ENCODE measurements at places on chromosomes 5 and 9.

DNA sequence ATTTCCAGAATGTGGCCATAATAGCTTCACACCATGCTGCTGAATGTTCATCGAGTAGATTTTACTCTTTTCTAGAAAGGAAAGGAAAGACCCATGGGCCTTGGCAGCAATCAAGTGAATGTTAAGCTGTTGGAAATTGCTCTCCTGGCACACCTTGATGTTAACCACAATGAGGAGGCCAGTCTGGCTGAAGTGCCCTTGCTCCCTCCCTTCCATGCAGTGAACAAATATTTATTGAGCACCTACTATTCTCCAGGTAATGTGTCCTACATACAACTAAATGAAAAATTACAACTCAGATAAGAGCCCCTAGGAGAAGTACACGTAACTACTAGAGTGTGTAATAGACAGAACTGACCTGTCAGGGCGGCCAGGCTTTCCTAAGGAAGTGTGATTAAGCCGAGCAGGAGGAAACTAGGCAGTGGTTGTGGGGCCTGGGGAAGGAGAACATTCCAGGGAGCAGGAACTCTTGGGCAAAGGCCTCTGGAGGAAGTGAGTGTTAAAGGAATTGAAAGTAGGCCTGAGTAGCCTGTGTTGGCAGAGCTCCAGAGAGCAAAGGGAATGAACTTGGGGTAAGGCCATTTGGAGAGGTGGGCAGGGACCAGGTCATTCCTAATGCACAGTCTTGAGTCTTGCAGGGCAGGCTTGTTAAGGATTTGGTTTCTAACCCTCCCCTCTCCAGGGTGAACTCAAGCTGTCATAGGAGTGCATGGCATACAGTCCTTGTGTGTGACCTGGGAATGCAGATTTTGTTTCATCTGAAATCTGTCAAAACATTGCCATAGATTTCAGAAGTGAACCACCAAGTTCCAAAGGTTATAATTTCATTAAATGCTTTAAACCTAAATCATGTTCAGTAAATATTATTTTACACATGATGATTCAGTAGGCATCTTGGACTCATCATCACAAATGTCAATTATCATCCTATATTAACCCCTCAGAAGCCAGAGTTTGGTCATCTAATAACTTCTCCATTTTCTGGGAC lies 9.0 kb upstream of the ZSWIM6 start:
- peak; percentile 57 for DNase-seq

DNA sequence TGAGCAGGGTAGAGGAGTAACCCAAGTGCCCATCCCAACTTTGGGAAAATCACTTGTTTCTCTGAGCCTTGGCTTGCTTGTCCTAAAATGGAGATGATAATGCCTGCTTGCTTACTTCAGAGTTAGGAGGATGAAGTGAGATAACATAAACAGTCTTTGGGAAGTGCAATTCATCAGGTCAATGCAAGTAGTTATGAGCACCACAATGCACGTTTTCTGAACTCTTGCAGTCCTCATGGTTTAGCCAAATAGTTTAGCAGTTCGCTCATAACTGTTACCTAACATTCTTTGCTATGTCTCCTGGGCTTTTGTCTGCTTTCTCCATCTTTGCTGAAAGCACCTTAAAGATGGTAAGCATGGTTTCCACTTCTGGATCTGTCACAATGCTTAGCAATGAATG lies 270.0 kb downstream of the ADAMTSL1 start:
- no peak for DNase-seq

DNA sequence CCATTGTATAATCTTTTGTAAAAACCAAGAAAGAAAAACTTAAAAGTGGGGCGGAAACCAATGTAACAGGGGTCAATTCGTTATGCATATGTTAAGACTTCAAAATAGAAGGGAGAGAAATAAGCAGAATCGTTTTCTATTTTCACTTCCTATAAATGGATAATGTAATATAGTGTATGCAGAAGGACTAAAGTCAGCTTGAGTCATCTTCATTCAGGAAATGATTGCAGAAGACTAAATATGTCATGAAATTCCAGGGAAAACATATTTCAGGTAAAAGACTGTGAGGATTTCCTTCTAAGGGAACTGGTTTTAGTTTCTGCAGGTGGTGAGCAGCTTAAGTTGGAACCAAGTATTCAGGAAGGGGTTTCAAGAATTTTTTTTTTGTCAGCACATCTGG lies 753.3 kb downstream of the IRX1 start:
- no peak for DNase-seq

DNA sequence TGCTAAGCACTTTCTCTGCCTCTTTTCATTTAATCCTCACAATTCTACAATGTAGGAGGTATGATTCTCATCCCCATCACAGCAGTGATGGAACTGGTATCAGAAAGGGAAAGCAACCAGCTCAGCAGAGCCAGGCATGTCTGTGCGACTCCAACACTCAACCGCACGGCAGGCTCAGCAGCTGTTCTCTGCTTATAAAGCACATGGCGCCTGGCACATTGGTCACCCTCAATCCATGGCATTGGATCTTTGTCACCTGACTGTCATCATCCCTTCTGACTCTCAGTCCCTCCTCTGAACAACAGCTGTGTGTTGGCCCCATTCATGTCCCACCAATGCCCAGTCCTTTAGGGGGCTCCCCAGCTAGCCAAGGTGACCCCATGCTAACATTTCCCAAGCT lies 45.1 kb upstream of the HAND1 start:
- DNase-seq: no peak

GRCh38 chr5:90284375-90284774 lies 125.2 kb downstream of the CETN3 start:
- DNase-seq: no peak

DNA sequence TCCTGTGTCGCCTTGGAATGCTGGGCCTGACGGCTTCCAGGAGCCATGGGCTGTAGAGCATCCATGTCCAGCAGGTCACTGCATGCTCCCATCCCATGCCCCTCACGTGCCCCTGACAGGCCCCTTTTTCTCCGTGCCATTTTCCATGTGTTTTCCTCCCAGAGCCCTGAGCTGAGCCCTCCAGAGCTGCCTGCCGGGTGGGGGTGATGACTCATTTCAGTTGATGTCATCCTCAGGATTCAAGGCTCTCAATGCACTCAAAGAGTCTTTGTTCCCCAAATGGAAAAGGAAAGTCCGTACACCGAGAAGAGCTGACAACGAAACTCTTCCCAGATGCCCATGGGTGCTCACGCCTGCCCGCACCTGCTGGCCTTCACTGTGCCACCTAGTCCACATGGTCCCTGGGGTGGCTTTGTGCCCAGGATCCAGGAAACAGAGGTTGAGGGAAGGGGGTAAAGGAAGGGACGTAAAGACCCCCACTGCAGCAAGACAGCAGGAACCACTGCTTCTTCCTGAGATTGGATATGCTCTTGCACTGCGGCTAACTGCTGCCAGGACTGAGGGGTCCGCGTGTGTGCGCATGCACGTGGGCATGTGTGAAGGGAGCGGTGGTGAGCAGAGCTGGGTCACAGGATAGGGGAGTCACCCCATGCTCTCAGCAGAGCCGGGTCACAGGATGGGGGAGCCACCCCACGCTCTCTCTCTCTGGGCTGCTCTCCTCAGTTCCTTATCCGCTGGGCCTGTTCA lies 27.6 kb downstream of the COL15A1 start:
- peak; percentile 91 for DNase-seq

DNA sequence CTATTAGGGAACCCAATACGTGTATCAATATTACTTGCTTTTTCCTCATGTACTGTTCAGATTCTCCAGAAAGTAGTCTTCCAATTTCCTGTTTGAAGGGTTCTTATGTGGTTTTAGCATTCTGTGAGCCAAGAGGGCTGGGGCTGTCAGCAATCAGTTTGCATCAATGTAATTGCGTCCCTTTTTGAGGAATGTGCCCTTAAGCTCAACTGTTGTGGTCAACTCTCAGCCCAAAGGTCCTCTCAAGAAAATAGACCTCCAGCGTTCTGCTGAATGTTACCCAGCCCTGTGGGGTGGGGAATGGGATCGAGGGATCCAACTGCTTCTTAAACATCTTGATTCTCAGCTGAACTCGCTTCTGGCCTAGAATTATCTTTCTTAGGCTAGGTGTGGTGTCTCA lies 43.8 kb upstream of the CDK20 start:
- DNase-seq: peak; percentile 16

DNA sequence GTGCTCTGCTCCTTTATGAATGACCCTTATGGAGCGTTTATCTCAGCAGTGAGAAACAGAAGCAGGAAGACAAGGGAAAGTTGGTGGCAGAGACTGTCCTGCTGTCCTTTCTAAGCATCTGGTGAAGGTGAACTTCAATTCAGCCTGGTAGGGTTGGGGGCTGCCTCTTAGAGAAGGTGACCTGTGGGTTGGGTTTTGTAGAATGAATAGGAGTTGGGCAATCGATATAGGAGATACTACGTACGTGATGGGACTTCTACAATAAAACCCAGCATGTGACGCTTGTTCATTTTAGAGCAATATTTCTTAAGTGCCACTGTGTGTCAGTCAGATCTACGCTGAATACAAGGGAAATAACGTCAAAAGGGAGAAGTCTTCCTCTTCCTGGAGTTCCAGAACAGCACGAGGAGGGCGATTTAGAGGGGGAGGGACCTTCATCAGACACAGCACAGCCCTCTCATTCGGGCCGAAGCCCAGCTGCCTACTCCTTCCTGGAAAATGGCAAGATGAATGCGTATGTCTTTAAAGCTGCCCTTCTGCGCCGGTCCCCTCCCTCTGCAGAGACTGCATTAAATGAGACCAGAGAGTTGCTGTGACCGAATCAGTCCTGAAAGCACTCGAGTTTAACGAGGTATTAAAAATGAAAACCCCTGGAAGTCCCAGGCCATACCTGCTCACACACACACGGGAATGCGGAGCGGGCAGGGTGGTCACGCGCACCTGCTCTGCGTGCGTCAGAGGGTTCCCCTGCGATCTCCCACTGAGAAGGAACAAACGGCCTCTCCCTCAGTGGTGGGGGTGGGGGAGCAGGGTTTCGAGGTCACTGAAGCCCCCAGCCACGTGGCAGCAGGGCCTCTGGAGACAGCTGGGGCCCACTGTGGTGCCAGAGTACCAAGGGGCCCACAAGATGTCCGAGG lies 85.3 kb upstream of the SARDH start:
- no peak for DNase-seq

DNA sequence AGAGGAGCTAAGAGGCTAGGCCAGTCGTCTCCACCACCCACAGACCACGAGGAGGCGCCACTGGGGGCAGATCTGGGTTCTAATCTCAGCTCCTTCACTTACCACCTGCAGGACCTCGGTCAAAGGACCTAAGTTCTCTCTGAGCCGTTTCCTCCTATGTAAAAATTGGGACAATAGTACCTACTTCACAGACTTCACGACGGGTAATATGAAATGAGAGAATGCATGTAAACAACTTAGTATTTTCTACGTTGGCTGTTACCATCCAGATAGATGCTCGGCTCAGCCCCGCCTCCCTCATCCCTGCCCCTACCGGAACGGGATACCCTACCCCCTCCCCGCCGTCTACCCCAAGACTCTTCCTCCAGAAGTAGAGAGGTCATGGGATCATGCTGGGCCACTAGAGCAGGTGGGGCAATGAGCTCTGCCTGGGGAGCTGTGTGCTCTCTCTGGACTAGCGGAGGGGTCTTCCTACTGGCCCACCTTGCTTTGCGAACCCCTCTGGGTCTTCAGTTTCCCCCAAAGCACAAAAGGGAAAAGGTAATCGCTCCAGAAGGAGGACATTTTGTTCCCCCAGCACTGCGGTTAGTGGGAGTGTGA lies 541 bp downstream of the GNPDA1 start:
- DNase-seq: peak; percentile 25

- no peak for DNase-seq
These were observed 14.6 kb upstream of the RNF183 start for GRCh38 chr9:113317777-113318176.

DNA sequence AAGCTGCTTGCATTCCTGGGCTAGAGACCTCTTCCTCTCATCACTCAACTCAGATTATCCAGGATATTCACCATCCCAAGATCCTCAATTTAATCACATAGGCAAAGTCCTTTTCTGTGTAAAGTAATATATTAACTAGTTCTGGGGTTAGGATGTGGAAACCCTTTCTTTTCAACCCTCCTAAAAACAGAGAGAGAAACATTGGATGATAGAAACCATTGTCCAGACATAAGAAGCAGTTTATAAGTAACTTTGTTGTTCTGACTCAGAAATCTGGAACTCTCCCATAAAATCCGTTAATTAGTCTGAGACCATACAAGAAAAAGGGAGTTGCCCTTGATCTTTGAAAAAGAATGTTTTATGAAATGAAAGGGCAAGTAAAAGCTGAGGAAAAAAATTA lies 817.1 kb upstream of the CDH9 start:
- DNase-seq: peak; percentile 33

GRCh38 chr5:89850513-89850865 lies 559.1 kb downstream of the CETN3 start:
- no peak for DNase-seq

DNA sequence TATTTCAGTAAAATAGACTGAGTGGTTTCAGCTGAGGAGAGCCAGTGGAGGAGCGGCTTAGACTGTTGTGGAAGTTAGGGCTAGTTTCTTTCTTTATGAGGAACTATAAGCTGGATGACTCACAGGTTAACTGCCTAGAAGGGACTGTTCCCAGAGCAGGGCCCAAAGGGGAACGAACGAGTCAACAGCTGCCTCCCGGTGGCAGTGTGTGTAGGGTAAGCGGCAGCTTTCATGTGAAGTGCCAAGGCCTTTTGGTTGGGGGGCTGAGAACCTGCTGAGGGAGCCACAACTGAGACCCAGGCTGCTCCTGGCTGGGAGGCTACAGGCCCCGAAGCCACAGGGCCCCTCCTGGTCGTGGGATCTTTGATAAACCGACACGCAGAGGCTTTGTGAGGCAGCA lies 7.0 kb downstream of the SQSTM1 start:
- peak; percentile 70 for DNase-seq

DNA sequence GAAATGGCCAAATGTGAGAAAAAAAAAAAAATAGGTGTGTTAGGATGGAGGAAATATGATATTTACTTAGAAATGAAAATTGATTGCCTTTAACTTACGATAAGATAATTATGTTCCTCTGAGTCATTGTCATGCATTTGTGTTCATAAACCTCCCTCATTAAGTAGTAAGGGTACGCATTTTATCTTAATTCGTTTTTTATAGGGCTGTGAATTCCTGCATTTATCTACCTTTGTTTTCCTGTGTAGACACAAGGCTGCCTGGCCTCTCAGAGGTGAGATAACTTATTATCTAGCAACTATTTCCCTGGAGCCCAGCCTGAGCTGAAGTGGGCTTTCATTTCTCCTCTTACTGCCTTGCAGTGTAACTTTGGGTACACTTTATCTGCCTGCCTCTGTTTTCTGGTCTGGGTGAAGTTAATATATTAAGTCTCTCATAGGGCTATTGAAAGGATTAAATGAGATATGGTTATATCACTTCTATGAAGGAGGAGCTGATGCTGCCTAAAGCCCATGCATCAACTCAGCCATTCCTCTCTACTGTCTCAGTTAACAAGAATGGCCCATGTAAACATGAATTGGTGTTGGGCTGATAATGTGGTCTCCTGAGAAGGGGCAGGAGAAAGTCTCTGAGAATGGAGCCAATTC lies 103.8 kb upstream of the KLF4 start:
- DNase-seq: no peak

GRCh38 chr9:95273369-95274022 lies 44.0 kb downstream of the FANCC start:
- DNase-seq: no peak
